ENCODE measurements at places on chromosomes 1 and 21. TPM values are rescaled to one million over a fixed set of nuclear protein-coding genes. Genes with fewer than 3 reads are reported as not detected.

ADAMTS5 gene
- 5.8 TPM for total RNA-seq

SRSF11 gene
- 146 TPM for total RNA-seq

HSD3B1 gene
- total RNA-seq, result not detected

HFM1 gene
- not detected for total RNA-seq

UBASH3A gene
- total RNA-seq, result 1.2 TPM

IGSF21 gene
- 10.9 TPM for total RNA-seq

CD1D gene
- total RNA-seq, result 1.9 TPM

PRAMEF18 gene
- not detected for total RNA-seq

TDRKH gene
- total RNA-seq, result 3.1 TPM

OLFML2B gene
- total RNA-seq, result 46.6 TPM

CD1B gene
- not detected for total RNA-seq

FCER1G gene
- total RNA-seq, result 101 TPM

TTLL10 gene
- total RNA-seq, result not detected

VSIG8 gene
- total RNA-seq, result not detected

LPGAT1 gene
- 32.5 TPM for total RNA-seq

CRB1 gene
- total RNA-seq, result not detected

TMEM69 gene
- total RNA-seq, result 6.8 TPM

KCNJ10 gene
- not detected for total RNA-seq

REN gene
- total RNA-seq, result not detected

Data from thoracic aorta (tissue), 2 donors.